BJ (cell line): ENCODE measurements at places on chromosomes 11 and 22. TPM values are rescaled to one million over a fixed set of nuclear protein-coding genes. Genes with fewer than 3 reads are reported as not detected.
A peak's percentile ranks its signal among the peaks of the same experiment; 100 is the strongest.

The GGT5 gene
- polyA plus RNA-seq, result 13.3 and 29.1 TPM in 2 replicates

The TRIM22 gene
- 58.2 and 74.9 TPM in 2 replicates for polyA plus RNA-seq

- no peak for DNase-seq
These were observed 30.2 kb upstream of the APOBEC3A start for GRCh38 chr22:38927033-38927781.

The ZNF214 gene
- polyA plus RNA-seq, result 0.75 and 1.8 TPM in 2 replicates

The GPR83 gene
- polyA plus RNA-seq, result 0.04 TPM in 1 of 2 replicates, not detected in the other

GRCh38 chr11:7672960-7673723 is at the start of gene CYB5R2:
Gene CYB5R2, minus strand, starts transcription at chr11:7673500. Its CDS starts 675 bp downstream, at chr11:7672825.
- no peak for DNase-seq

DNA sequence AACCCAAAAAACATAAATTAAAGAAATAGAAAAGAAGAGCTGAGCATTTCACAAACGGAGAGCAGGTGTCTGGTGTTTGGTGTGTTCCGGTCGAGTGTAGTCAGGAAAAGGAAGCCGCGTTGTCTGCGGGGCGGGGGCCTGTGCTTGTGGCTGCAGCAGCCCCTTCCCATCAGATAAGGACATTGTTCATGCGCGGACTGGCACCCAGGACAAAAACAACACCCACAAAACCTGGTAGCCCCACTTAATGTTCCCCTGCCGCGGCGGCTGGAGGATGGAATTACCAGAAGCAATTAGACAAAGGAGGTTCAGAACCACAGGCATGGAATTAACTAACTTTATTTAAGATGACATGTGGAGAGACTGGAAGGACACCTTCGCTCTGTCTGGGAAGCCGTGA is 29.9 kb downstream of the KRTAP5-5 start:
- DNase-seq, result no peak

DNA sequence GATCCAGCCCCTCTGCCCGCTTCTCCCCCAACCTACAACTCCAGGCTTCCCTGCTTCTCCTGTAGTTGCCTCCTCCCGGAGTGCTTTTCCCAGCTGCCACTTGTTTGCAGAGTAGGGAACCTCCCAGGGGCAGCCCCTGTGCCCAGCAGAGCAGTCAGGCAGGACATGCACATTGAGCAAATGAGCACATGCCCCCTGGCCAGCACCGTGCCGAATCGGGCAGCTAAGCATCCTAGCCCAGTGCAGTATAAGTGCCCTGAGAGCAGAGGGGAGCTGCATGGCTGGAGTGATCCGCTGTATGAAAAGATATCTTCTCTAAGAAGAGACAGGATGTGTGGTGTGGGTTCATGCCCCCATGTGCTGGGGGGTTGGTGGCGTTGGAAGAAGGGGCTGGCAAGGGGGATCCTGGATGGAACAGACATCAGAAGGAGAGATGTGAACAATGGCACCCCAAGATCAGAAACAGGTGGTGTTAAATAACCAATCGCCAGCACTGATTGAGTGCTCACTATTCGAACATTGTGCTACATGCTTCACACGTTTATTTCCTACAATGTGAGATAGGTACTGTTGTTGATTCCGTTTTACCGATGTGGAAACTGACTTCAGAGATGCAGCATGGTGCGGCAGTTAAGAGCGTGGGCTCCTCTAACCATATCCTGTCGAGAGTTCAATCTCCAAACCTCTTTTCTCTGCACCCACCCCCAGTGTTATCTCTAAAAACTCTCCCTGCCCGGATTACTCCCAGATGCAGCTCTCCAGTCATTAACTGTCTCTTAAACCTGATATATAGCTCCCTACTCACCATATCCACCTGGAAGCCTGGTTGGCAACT is 1.2 kb downstream of the AIP start:
- no peak for DNase-seq

GRCh38 chr11:105799263-105799662 is 189.4 kb downstream of the GRIA4 start:
- DNase-seq, result no peak

DNA sequence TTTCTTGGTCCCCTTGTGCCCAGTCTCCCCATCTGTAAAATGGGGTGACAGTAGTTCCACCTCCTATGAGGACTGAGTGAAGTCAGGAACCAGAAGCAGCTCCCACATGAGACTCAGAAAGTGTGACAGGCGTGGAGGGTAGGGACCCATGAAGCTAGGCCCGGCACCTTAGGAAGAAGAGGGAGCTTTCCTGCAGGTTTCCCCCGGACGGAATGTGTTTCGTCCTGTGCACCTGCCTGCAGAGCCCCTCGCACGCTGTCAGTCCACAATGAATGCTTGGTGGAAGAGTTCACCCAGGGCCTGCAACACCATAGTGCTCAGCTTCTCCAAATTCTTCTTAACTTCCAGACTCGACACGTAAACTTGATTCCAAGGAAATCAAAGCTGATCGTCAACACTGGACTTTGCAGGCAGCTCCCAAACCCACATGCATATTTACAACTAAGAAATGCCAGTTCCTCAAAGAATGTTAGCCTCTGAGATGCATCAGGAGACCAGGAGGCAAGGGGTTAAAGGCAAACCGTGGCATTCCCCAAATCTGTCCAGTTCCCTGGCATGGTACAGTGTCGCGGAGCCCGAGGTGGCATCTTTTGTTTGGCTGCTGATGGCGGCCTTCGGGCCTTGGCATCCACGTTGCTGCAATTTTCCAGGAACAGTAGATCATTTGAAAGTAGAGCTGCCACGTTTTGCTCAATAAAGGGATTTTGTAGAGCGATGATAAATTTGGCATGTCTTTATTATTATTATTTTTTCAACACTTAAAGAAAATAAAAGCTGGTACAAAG is 15.4 kb downstream of the LRP5 start:
- DNase-seq, result no peak

The OR8G1 gene
- polyA plus RNA-seq, result not detected in 2 replicates

GRCh38 chr11:78514922-78515502 is 59.7 kb downstream of the NARS2 start:
- DNase-seq, result no peak

- DNase-seq, result peak; percentile 41
These were observed 34.9 kb upstream of the PHOX2A start for GRCh38 chr11:72278905-72279304.

- DNase-seq, result no peak
These were observed 84.5 kb downstream of the BCR start for GRCh38 chr22:23264610-23265367.

The NCAM1 gene
- 0.27 and 0.29 TPM in 2 replicates for polyA plus RNA-seq

DNA sequence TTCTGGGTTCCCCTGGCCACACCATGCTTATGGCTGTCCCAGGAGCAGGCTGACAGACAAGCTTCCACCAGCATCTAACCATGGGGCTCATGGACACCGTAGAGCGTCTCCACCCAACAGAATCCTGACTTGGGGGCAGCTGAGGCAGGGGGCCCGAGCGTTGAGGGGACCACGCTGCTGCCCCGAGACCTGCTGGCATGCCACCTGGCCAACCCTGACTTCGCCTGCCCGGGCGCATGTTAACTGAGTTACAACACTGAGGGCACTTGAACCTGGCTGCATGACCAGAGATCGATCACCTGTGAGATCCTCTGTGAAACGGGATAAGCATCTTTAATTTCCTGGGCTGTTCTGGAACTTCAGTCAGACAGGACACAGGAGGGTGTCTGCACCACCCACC is 13.7 kb downstream of the PPM1F start:
- no peak for DNase-seq

DNA sequence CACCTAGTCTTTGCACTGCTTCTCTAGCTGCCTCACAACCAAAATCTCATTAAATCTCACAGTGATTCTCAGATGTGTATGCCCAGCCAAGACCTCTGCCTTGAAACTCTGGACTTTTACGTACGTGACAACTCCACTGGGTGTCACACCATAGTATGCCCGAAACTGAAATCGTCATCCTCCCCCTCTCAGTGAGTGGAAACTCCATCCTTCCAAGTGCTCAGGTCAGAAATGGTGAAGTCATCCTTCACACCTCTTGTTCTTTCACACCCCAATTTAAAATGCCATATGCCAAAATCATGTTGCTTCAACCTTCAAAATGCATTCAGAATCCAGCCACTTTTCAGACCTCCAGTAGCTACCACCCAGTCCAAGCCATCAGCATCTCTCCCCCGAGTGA is 42.5 kb downstream of the SFI1 start:
- DNase-seq, result no peak

GRCh38 chr22:39877079-39877845 is 16.3 kb downstream of the ENTHD1 start:
- DNase-seq, result no peak

DNA sequence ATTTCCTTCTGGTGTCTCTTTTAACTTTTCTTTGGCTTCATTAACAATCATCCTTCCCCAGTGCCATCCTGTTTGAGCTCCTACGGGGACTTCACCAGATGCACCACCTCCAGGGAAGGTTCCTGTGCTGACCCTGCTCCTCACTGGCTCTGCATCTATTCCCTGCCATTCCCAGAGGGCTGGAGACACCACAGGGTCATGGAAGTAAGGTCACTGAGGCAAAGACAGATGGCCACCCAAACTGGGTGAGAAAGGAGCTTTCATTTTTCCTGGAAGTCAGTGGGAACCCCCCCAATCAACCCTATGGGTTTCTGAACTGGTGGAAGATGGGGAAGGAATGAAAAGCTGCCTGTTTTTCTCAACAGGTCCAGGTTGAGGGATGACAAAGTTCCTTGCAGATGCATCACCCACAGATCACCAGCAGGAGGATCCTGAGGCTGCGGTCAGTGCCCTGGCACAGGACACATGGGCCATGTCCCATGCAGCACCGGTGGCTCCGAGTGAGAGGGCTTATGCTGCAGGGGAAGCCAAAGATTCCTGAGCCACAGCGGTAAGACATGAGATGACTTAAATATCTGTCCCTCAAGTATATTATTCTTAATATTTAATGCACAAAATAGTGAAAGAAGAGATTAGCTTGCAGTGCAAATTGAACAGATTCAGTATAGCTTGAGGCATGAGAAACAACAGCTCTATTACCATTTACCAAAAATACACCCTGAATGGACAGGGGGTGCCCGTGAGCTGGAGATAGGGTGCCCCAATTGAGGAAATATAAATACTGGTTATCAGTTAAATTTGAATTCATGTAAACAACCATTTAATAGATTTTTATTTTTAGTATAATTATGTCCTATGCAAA is 73.0 kb upstream of the VPREB1 start:
- DNase-seq, result no peak

- no peak for DNase-seq
These were observed 30.6 kb downstream of the RSF1 start for GRCh38 chr11:77789731-77790476.

DNA sequence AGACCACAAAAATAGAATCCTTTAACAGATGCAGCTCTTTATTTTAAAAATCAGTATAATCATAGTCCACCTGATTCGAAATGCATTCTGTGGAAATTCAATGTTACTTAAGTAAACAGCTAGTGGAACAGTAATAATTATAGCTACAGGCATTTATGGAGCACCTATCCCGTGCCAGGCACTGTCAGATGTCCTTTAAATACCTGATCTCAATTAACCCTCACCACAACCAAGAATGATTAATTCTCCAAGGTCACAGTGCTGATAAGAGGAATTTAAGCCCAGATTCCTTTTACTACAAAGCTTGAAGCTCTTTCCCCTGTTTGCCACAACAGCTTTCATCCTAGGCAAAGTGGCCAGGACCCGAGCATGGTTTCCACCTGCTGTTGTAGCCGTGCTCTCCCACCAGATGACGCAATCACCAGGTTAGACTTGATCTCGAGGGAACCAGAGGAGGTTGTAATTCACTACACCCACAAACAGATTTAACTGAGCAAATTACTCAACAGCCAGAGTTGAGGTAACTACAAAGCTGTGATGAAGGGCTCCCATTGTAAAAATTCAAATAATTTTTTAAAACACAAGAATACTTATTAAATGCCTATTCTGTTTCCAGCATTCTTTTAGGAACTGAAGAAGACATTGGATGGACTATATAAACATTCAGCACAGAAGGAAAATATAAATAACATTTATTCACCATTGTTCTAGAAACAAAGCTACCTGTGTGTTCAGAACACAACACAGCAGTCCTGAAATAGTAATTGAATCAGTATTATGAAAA is 10.3 kb downstream of the PRDM10 start:
- no peak for DNase-seq

DNA sequence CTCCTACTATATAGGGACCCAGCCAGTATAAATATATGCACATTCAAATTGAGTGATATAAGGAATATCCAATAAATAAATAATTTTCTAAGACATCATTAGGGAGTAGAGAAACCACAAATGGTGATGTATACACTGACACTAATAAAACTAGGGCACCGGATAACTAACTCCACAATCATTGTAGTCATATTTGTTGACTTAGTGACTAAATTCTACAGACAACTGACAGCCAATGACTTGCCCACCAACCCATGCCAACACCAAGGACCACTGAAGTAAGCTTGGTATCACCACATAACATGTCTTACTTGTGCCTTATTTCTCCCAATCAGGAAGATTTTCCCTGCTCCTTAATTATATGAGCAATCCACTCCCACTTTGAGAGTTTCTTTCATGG is 139.6 kb upstream of the TRPC6 start:
- DNase-seq, result no peak
